ENCODE measurements at places on chromosomes 6 and 20.

GRCh38 chr6:163923658-163924411 lies 509.3 kb downstream of the QKI start:
- no peak for DNase-seq

DNA sequence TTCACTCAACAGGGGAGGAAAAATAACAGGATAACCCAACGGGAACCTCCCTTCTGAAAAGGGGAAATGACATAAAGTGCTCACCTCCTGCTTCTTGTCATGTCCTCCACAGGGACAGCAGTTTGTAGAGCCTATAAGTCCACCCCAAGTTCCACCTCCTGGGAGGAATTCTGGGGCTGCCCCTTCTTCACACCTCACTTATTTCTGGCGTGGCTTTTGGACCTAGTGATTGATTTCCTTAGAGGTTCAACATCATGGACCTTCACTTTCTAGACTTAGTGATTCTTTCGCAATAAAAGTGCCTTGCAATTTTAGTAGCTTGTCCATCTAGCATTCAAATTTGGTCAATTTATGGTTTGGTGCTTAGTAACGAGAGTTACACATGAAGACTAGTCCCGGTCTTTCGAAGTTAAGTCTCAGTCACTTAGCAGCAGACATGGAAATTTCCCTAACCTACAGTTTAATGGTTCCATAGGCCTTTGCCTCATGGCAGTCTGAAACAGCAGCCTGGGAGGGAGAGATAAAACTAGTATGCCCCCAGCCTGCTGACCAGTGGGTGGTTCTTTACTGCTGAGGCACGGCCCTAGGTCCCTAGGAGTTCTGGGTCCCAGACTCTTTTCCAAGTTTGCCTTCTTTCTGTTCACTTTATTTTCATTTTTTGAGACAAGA lies 59.2 kb upstream of the CDKAL1 start:
- no peak for DNase-seq

- no peak for DNase-seq
These were observed 7.6 kb downstream of the NOTCH4 start for GRCh38 chr6:32216285-32216684.

DNA sequence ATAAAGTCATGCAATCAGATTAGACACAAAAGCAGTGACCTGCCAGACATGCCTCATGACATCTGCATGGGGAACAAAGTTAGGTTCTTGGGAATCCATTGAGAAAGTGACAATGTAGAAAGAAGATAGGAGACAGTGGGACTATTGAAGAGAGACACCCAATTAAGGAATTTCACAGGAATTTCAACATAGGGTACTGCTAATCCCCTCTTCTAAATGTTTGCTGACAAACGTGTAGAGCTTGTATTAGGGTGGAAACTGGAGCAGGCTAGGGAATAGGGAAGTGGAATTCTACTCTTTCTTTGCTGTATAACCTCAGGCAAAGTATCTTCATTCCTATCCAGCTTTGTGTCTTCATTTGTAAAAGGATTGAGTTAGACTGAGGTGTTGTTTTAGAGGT lies 409.4 kb upstream of the SASH1 start:
- DNase-seq = no peak

- DNase-seq = no peak
These were observed 1.1 kb downstream of the USP45 start for GRCh38 chr6:99514089-99514488.

DNA sequence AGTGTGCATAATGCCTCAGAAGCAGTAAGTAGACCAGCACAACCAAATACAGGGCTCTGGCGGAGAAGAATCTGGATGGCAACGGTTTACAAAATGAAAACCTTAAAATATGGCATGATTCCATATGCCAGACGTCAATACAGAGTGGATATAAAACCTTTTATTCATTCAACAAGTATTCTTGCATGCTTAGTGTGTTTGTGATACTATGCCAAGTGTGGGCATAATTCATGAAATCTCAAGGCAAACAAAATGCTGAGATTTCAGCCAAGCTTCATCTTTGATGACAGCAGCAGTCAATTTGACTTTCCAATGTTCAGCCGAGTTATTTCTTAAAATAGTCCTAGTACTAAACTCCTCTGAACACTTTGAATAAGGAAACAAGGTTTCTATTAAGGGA lies 119.4 kb downstream of the CD24 start:
- DNase-seq = no peak

DNA sequence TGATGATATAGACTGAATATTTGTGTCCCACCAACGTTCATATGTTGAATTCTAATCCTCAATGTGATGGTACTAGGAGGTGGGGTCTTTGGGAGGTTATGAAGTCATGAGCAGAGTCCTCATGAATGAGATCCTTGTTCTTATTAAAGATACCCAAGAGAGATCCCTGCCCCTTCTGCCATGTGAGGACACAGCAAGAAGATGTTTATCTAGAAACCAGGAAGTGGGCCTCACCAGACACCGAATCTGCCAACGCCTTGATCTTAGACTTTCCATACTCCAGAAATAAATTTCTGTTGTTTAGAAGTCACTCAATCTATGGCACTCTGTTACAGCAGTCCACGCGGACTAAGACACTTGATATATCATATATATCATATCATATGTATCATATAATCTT lies 67.7 kb upstream of the GCM1 start:
- DNase-seq = no peak

GRCh38 chr6:25872814-25873213 lies 1.2 kb downstream of the SLC17A3 start:
- DNase-seq = peak; percentile 27

- DNase-seq = no peak
These were observed 287.2 kb downstream of the RFPL4B start for GRCh38 chr6:112634376-112634775.

- DNase-seq = no peak
These were observed 43.9 kb downstream of the PACSIN1 start for GRCh38 chr6:34509782-34510181.

- no peak for DNase-seq
These were observed 133.0 kb upstream of the TRAF3IP2 start for GRCh38 chr6:111738631-111739030.

DNA sequence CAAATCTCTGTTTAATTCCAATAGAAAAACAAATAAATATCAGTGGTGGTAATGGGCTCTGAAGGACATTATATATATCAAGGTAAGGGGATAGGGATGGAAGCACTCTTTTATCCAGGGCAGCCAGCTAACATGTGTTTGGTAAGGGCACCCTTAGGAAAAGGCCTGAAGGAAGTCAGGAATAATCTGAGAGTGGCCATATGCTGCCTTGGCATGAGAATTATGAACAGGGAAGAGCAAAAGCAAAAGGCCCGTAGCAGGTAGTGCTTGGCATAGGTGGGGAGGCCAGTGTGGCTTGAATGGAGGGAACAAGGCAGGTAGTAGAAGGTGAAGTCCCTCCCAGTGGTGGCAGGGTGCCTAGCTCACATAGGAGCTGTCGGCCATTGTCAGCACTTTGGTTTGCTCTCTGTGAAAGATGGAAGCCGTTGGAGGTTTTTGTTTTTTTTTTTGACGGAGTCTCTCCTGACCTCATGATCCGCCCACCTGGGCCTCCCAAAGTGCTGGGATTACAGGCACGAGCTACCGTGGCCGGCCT lies 39.6 kb upstream of the CSE1L start:
- DNase-seq = no peak

DNA sequence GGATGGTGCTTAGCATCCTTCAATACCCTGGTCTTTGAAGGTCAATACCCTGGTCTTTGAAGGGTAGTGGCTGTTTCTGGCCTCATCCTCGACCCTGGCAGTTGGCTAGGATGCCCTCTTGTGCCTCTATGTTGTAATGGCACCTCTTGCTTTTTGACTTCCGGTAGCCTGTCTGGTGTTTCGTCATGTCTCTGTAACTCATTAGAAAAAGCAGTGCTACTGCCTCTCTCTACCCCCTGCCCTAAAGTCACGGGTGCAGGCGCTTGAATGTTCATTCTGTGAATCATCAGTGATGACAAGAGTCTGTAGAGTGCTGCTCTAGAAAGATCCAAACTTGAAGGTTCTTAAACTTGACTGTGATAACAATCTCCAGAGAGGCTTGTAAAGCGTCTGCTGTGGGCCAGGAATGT lies 28.3 kb downstream of the RSPO4 start:
- peak; percentile 52 for DNase-seq

GRCh38 chr6:137389150-137389704 lies 105.0 kb downstream of the OLIG3 start:
- peak; percentile 15 for DNase-seq

GRCh38 chr6:160349020-160349441 lies 853 bp downstream of the SLC22A3 start:
- no peak for DNase-seq

- DNase-seq = no peak
These were observed 9.7 kb upstream of the CD40 start for GRCh38 chr20:46108435-46108841.

DNA sequence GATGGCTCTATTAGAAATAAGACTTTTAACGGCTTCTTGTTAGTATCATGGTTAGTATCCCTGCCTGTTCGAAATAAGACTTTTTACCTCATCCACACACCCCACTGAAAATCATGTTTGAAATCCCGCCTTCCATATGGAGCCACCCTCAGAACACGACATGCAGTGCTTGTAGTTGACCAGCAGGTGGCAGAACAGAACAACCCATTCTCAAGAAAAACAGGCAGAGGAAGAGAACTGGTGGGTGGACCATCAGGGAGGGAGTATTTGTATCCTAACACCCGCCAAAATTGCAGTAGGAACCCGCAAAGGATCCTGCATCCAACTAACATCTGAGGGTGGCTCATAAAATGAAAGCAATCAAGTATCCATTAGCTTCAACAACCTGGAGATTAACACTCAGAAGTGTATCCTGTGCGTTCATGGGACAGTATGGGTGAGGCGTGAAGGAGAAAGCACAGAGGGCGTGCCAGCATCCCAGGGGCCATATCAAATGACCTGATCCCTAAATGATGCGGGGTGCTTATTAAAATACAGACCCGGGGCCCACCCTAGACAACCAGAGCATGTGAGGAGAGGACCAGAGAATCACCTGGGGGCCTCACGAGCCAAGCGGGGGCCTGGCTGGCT lies 89.6 kb upstream of the NHSL1 start:
- peak; percentile 59 for DNase-seq

DNA sequence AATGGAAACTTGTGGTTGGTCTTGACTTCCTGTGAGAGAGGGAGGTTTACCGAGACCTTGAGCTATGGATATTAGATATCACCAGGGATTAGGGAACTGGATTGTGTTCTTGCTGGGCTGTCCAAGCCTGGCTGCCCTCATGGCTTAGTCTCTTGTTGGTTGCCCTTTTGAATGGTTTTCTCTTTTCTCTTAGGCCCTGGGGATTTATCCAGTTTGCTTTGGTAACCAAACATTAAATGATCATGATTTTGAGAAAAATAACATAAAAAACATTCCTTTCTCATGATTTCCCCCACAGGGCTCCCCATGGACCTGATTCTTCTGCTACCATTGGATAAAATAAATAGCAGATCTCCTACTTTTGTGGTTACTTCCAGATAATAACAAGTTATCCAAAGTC lies 306.4 kb upstream of the RNF217 start:
- DNase-seq = no peak

DNA sequence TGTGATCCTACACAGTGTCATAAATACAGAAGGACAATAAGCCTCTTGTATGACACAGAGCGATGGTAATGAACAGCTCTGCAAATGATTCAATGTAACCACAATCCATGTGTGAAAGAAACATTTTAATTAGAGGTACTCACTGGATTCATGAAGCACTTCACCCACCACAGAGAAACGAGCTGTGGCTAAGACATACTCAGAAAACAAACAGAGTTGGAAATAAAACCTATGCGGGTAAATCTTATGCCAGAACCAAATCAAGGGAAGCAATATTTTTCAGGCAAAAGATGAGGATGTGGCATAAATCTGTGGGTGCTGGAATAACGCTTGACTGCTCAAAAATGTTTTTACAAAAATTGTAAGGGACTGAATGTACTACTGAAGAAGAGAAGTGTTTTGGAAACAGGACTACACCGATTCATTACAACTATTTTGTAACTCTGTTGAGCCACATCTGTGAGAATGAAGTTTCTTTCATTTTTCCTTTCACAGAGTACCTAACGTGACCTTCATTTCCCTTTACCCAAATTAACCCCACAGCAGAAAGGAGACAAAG lies 112.1 kb downstream of the WDR27 start:
- peak; percentile 30 for DNase-seq

GRCh38 chr6:138419766-138420165 lies 15.7 kb downstream of the HEBP2 start:
- DNase-seq = no peak

GRCh38 chr6:126206504-126207246 lies 133.2 kb upstream of the CENPW start:
- DNase-seq = no peak

GRCh38 chr20:57996936-57997890 lies 231.2 kb downstream of the ANKRD60 start:
- peak; percentile 81 for DNase-seq

GRCh38 chr20:19813846-19814640 lies 56.0 kb downstream of the RIN2 start:
- no peak for DNase-seq

DNA sequence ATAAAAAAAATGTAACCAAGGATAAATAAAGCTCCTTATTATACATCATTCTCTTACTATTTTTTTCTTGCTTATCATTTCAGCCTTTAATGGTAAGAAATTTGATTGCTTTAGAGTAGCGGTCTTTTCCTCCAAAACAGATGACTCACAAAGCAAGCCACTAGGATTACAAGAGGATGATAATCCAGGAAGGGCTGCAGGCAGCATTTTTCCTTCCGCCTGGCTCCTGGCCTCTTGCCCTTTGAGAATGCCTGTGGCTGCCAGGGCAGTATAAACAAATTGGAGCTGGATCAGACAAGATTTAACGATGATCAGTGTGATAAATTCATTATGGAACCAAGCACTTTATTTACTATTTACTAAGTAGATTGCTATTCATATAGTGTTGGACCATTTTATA lies 9.7 kb upstream of the FBXL4 start:
- DNase-seq = no peak

- DNase-seq = no peak
These were observed 120.0 kb downstream of the TMEM242 start for GRCh38 chr6:157203312-157203744.

- DNase-seq = no peak
These were observed 36.8 kb upstream of the FOXC1 start for GRCh38 chr6:1572892-1573291.

DNA sequence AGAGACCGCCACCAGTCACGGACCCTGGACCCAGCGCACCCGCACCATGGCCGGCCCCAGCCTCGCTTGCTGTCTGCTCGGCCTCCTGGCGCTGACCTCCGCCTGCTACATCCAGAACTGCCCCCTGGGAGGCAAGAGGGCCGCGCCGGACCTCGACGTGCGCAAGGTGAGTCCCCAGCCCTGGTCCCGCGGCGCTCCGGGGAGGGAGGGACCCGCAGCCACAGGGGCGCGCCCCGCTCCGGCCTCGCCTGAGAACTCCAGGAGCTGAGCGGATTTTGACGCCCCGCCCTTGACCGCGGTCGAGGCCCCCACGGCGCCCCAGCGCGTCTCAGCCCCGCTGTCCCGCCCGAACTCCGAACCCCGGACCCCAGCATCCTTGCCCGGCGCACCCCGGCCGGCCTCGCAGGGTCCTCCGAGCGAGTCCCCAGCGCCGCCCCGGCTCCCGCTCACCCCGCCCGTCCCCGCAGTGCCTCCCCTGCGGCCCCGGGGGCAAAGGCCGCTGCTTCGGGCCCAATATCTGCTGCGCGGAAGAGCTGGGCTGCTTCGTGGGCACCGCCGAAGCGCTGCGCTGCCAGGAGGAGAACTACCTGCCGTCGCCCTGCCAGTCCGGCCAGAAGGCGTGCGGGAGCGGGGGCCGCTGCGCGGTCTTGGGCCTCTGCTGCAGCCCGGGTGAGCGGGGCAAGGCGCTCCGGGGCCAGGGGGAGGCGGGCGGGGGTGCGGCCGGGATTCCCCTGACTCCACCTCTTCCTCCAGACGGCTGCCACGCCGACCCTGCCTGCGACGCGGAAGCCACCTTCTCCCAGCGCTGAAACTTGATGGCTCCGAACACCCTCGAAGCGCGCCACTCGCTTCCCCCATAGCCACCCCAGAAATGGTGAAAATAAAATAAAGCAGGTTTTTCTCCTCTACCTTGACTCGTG lies at the start of gene OXT:
Gene OXT, plus strand, starts transcription at position 11 of the 920 bp plus-strand sequence. Its CDS starts 36 bp downstream, at position 47.
- no peak for DNase-seq

All from Caki2 (cell line).